CD4-positive, alpha-beta T cell treated with Interleukin-17A for 1 hour (primary cell): ENCODE measurements at places on chromosomes 2 and 18.

DNA sequence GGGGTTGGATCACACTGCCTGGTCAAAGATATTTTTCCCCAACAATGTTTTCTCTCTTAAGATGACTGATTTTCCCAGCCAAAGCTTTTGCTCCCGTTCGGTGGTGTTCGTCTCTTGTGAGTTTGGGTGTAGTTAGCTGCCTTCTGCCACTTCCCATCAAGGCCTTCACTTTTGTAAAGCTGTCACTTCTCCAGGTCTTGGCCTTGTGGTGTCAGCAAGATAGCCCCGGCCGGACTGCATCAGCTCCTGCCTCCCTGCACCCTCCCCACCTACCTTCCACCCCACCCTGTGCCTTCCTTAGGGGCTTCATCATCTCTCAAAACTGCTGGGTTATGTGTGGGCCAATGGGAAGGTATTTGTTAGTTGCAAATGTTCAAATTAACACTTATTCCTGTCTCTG, 228.9 kb downstream of the BCL11A start:
- no peak for DNase-seq

DNA sequence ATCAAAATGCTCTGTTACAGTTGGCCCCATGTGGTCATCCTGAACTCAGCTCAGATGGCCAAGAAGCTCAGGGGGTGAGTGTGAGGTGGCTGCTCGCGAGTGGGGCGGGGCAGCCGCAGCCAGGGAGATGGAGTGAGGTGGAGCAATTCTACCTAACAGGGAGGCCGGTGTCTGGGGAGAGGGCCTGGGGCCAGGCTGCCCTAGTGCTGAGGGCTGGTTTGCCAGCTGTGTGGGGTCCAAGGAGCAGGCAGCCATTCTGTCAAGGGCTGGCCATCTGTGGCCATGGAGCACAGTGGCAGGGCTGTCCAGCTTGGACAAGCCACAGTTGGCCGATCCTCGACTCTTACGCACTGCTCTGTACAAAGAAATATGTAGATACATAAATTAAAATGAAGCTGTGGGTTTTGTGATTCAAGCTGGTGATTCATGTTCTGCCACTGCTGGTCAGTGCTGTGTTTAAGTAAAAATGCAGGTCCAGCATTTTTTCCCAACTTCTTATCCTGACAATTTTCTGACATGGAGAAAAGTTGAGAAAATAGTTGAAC, 82.1 kb downstream of the HS6ST1 start:
- DNase-seq = no peak

DNA sequence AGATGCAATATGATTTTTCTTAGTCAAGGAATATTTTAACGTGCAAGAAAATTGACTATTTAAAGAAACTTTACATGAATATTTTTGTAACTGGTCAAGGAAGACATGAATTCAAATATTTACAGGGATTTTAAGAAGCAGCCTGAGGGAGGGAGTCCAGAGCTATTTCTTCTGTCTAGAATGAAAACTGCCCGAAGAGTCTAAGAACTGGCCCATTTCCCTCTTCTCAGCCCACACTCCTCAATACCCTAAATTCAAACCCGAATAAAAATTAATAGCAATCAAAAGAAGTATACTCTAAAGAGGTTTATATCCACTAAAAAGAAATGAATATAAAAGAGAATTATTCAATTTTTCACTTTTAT, 6.5 kb upstream of the NDUFV2 start:
- no peak for DNase-seq

DNA sequence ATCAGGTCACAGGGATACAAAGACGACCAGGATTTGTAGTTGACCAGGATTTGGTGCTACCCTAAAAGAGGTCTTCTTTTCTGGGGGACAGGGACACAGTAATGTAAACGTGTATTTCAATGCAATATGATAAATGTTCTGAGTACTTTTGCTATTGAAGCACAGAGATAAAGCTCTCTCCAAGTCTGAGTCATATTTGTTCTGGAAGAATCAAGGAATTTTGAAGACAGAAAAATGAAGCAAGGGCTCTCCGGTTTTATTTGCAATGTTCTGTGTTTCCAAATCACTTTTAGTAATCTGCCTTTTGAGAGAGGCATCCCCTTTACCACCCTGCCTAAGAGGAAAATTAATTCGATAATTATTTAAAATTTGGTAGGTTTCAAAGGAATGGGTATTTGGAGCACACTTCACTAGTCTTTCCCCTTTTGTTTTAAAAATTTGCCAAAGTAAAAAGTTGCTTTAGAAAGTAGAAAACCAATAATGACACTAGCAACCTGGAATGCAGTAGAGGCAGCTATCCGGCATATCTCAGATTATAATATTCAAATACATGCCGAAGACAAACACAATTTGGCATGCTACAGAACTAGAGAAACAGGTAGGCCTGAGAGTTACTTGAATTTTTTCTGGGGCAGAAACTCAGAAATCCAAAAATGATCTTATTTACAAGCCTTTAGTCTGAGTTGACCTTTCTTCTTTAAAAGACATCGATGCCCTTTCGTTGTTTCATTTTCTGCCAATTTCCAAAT, 82.7 kb downstream of the MREG start:
- no peak for DNase-seq

- no peak for DNase-seq
Observed at GRCh38 chr18:26233208-26233607, 7.0 kb downstream of the TAF4B start.

GRCh38 chr2:112138159-112139032, at the start of gene FBLN7:
FBLN7 (plus strand) TSS chr2:112138385; CDS start chr2:112138656, 271 bp downstream.
- no peak for DNase-seq

DNA sequence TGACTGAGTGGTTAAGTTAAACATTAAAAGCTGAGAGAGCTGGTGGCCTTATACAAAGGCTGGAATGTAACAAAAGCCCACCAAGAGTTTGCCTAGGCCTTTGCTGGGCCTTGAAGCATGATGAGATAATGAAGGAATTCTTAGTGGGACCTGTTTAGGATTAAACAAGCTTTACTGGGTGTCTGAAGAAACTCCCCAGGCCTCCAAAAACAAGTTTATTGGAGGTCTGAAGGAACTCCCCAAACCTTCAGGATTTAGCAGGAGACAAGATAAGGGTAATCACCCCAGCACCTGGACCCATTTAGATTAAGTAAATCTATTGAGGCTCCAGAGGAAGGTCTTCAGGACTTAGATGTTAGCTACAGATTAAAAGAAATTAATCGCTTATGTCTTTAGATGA, 18.7 kb downstream of the PCARE start:
- DNase-seq = no peak

GRCh38 chr2:223055836-223056235, 3.8 kb downstream of the KCNE4 start:
- DNase-seq = no peak

GRCh38 chr2:187655001-187655400, 100.8 kb upstream of the TFPI start:
- no peak for DNase-seq

GRCh38 chr2:44579115-44579836, 217.5 kb downstream of the CAMKMT start:
- DNase-seq = no peak

DNA sequence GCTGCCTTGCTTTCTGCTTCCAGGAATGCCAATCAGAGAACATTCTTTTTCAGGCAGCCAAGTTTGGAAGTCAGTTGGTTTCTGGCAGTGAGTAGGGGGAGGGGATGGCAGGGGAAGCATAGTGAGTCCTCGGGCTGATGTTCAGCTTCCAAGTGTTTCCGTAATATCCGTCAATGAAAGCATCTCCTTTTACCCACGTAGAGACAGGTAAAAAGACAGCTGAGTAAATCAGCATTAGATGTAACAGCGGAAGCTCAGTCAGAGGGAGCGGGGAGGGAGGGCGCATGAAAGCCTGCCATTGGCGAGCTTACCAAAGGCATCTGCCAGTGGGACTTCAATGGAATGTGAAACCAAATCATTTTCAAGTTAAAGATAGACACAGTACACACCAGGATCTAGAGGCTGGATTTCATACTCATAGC, 117.1 kb upstream of the DTNA start:
- no peak for DNase-seq

DNA sequence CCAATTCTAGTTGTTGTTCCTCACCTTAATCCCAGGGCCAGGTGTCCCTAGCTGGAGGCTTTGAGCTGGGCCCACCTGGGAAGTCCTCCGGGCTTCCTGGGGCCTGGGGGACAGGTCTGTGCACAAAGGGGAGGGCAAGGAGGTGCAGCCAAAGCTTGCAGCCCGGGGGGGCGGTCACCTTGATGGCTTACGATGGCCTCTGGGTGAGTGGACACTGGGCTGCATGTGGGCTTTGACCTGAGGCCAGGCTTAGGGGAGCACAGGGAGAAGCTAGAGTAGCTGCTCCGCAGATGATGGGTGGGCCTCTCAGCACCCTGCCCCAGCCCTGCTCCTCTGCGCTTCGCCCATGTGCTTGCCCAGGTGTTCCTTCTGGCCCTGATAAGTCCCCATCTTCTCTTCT, 41.8 kb upstream of the HAAO start:
- no peak for DNase-seq

DNA sequence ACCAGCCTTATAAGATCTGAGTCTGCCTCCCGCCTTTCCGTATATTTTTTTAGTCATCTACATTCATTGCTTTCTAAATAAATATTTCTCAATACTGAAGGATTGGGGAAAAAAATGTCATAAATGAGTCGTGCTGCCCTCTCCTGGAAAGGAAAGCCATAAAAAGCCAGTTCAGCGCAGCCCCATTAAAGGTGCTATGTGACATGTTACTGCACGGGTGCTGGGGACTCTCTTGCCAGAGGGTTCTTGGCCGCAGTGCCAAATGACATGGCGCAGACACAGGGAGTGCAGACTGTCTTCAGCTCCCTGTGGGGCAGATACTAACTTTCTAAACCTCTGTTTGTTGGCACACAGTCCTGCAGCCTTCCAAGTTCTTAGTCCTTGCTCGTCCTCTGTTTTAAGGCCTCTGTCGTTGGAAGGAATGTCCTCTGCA, 53.7 kb upstream of the MAP3K20 start:
- no peak for DNase-seq

DNA sequence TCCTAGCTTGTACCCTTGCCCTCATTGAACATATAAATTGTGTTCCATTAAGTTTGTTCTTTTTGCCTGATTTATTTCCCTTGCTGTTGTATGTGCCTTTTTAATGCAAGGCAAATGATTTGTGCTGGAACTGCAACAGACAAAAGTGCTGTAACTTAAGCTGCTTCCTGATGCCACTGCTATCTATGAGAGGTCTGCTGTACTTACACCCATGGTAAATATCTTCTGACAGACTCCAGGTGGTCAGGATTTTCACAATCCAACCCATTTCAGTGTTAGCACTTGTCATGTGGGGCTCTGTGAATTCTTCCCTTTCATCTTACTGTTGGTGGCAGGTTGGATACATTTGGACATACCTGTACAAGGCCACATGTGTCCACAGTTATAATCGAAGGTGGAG, 63.5 kb downstream of the ARHGAP15 start:
- DNase-seq = no peak

- no peak for DNase-seq
Observed at GRCh38 chr2:241768850-241769249, 7.8 kb upstream of the GAL3ST2 start.

- no peak for DNase-seq
Observed at GRCh38 chr2:119960821-119961220, 52.1 kb upstream of the EPB41L5 start.

DNA sequence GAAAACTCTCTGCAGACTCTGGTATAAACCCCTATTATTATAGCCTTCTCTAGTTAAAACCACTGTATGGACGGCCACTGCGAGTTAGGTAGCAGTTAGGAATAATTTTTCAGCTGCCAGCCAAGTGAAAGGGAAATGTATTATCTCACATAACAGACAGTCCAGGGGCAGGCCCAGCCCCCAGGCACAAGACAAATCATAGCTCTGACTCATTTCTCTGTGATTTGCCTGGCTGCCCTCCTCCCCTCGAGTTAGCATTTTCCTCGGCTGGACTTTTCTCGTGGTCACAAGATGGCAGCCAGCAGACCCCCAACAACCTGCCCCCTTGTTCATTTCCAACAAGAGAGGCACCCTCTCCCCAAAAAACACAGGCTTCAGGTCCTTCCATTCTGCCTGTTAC, 10.5 kb downstream of the VIT start:
- no peak for DNase-seq

- no peak for DNase-seq
Observed at GRCh38 chr2:241187101-241187917, 1.2 kb upstream of the ANO7 start.

GRCh38 chr2:127414638-127415592, 3.3 kb upstream of the PROC start:
- no peak for DNase-seq

DNA sequence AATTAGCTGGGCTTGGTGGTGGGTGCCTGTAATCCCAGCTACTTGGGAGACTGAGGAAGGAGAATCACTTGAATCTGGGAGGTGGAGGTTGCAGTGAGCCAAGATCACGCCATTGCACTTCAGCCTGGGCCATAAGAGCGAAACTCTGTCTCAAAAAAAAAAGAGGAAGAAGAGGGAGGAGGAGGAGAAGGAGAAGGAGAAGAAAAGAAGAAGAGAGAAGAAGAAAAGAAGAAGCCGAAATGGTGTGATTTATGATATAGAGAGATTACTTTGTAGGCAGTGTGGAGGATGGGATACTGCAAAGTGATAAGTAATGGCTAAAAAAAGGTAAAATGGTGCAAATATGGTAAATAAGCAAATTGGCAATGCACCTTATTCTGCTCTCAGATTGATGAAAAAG, 25.1 kb downstream of the THNSL2 start:
- DNase-seq = no peak

- DNase-seq = no peak
Observed at GRCh38 chr18:55003695-55004094, 44.4 kb upstream of the CCDC68 start.

- no peak for DNase-seq
Observed at GRCh38 chr18:11042247-11042646, 107.1 kb downstream of the PIEZO2 start.

GRCh38 chr2:111623380-111623779, 260.6 kb downstream of the ANAPC1 start:
- DNase-seq = no peak

DNA sequence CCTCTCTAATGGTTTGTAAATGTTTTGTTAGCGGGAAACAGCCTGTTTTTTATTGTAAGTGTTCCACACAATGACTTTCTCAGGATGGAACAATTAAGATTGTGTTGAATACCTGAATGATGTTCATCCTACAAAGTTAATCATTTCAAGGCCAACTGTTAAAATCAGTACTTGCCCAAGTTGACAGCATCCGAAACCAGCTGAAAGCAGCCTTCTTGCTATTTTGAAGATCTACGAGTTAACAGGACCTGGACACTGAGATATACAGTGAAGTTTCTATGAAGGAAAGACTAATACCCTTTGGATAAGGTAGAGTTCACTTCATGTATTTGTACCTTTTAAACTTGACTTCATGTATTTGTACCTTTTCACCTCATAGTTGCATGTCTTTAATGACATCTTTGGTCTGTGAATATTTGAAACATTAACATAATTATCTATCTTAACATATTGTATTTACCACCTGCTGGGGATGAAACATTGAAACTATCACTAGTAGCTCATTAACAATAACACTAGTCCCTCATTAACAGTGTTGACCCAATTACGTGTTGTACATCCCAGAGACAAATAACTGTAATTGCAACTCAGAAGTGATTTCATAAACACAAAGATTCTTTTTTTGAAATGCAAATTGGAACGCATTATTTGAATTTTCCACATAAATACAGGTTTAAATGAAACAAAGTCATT, 556.0 kb upstream of the MEX3C start:
- DNase-seq = no peak

GRCh38 chr2:2253172-2254016, 77.7 kb downstream of the MYT1L start:
- no peak for DNase-seq
